ENCODE measurements at places on chromosomes 6 and 20.

- no peak for DNase-seq
These were observed 248.4 kb upstream of the IRAK1BP1 start for GRCh38 chr6:78618970-78619369.

- no peak for DNase-seq
These were observed 42.8 kb upstream of the LOC128125822 start for GRCh38 chr6:63529498-63529897.

- DNase-seq: no peak
These were observed 565.3 kb downstream of the KIF16B start for GRCh38 chr20:16007962-16008361.

GRCh38 chr6:162056745-162057144 is 670.8 kb downstream of the PRKN start:
- no peak for DNase-seq

GRCh38 chr6:7979831-7980230 is 69.2 kb upstream of the TXNDC5 start:
- no peak for DNase-seq

DNA sequence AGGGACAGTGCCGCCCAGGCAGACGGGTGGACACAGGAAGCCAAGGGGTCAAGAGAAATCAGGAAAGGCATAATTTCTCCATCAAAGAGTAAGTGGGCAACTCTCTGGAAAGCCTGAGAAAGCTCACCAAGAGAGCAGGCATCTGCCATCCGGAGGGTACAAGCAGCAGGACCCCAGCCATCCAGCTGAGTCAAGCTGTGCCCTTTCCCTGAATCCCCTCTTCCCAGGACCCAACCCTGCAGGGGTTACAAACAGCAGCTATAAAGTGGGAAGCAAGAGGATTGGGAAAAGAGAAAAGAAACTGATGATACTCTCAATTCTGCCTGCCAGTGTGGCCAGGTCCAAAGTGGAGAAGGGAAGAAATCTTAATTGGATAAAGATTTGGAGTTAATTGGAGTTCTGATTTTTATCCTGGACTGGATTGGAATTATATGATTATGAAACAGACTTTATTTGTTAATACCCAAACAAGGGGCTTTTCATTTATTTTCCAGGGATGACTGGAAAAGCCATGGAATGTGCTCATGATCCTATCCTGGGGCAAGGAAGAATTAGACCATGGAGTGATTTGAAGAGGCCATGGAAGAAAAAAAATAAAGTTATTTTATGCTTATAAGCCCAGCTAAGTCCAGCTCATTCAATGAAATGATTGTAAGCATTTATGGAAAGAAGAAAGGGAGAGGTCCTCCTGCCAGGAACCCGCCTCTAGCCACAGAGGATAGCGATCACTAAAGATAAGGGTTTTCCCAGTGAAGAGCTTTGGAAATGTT is 34.9 kb downstream of the NHLRC1 start:
- no peak for DNase-seq

GRCh38 chr6:31826793-31827285 is 699 bp upstream of the HSPA1B start:
- DNase-seq: no peak

GRCh38 chr6:10355115-10355702 is 59.7 kb downstream of the TFAP2A start:
- DNase-seq: no peak

DNA sequence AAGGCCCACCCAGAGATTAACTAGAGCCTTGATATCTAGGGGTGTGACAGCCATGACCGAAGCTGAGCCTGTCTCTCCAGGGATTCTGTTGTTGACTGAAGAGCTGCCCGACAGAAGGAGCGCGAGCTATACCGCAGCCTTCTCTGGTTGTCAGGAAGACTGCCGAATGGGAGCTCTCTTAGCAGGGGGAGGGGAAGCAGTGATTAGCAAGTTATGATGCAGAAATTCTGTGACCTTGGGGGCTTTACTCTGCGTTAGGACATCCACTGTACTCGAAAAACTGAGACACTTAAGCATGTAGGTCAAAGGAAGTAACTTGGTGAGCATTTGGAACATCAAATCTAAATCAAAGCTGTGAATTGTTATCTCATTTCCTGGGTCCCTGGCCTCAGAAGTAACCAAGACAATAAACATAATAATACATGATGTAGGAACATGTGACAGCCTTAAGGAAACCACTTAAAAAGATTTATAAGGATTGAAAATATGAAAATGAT is 84.7 kb downstream of the MAP3K4 start:
- no peak for DNase-seq

GRCh38 chr6:32076321-32076809 is 32.8 kb downstream of the TNXB start:
- DNase-seq: no peak
